ENCODE measurements at places on chromosomes 11 and 22. TPM values are rescaled to one million over a fixed set of nuclear protein-coding genes. Genes with fewer than 3 reads are reported as not detected.

C11orf97 gene
- total RNA-seq = not detected

CARNS1 gene
- total RNA-seq = 0.08 TPM

PDE2A gene
- total RNA-seq = 1.0 TPM

APOBEC3B gene
- total RNA-seq = 27.5 TPM

RIMBP3B gene
- total RNA-seq = 0.67 TPM

MYRF gene
- total RNA-seq = 20.8 TPM

PHOX2A gene
- total RNA-seq = not detected

F2 gene
- 2.2 TPM for total RNA-seq

MS4A6A gene
- total RNA-seq = not detected

Data from A549 treated with ZK216348 at 1 μM for 4 hours (cell line).